ENCODE measurements at places on chromosomes 4 and X.

GRCh38 chr4:168451331-168451730 is 29.0 kb downstream of the DDX60L start:
- no peak for DNase-seq

GRCh38 chr4:138870737-138871554 is 144.6 kb upstream of the NOCT start:
- DNase-seq = peak; percentile 70

- no peak for DNase-seq
Measured at GRCh38 chr4:37893164-37893563, 2.3 kb downstream of the TBC1D1 start.

DNA sequence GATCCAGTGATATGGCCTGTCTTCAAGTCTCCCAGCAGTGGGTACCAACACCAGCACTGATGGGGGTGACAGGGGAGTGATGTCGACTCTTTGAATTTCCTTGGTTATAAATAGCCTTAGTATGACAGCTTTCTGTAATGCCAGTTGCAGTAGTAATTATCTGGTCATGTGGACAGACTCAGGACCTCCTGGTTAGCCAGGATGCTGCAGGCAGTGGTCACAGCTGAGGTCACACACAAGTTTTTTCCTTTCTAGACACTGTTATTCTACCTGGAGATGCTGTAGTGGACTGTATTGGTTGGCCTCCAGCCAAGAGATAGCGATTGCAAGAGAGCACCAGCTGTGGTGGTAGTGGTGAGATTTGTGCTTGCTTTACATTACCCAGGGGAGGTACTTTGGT is 63.6 kb downstream of the UPRT start:
- no peak for DNase-seq

- no peak for DNase-seq
Measured at GRCh38 chrX:151596282-151596681, 32.8 kb downstream of the PASD1 start.

GRCh38 chrX:23911126-23911835 is 3.5 kb downstream of the CXorf58 start:
- DNase-seq = no peak

DNA sequence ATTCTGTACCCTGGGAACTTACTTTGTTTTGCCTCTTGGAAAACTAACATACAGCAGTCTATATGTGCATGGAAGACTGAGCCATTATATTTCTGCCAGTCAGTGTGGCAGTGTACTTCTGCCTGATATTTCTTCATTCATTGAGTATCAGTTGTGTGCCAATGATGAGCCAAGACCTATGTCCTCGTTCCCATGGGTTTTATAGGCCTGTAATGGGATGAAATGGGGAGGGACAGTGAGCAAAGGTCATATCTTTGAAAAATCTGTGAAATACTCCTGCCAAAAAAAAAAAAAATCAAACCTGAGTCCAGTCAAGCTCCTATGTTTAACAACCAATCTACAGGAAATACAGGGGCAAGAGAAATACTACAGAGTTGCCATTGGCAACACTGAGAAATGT is 9.1 kb downstream of the NSD2 start:
- no peak for DNase-seq

GRCh38 chr4:88793475-88793874 is 95.8 kb upstream of the NAP1L5 start:
- no peak for DNase-seq

DNA sequence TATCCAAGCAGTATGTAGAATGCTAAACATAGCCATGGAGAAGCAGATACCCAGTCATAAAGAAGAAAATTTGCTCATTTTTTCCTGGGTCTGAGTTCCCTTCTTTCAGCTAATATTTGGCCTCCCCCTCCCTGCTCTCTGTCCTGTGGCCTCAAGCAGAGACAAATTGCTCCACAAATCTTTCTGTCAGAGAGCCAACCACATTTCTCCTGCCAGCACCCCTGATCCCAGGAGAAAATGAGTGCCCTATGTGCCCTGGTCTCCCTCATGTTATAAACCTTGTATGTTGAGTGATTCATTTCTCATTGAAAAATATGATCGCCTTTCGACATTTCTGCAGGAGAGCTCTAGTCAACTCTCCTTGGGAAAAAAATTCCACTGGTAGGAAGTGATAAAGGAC is 82.0 kb downstream of the TMEM156 start:
- no peak for DNase-seq

DNA sequence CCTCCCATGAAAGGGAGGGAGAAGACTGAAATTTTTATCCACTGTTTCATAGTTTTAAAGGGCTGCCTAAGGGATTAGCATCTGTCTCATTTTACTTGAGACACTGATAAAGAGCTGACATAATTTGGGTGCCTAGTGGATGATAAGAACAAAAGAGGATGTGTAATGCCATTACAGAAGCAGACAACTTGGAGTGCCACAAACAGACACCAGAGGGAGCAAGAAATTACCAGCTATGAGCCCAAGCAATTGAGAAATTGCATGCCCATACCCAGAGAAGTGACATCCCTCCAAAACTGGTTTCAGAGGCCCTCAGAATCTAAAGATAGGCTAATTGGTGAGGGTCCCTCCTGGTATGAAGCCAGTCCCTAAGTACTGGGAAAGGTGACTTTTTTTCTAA is 38.5 kb upstream of the POU3F4 start:
- DNase-seq = no peak

GRCh38 chr4:168528131-168528949 is 31.5 kb downstream of the PALLD start:
- DNase-seq = no peak

DNA sequence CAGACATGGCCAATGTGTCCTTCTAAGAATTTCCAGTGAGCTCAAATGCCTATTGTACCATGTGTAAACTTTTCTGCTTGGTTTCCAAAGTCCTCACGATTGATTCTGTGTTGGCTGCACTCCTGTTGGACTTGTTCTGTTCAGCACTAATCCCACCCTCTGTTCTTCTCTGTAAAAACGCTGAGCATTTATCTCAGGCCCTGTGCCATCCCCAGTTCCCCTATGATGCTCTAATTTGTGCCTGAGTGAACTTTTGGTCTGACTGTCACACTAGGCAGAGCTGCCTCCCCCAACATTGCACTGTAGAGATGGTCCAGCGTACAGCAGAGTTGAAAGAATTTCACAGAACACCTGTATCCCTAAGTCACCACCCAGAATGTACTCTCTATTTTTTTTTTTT is 76.1 kb upstream of the STS start:
- DNase-seq = no peak

DNA sequence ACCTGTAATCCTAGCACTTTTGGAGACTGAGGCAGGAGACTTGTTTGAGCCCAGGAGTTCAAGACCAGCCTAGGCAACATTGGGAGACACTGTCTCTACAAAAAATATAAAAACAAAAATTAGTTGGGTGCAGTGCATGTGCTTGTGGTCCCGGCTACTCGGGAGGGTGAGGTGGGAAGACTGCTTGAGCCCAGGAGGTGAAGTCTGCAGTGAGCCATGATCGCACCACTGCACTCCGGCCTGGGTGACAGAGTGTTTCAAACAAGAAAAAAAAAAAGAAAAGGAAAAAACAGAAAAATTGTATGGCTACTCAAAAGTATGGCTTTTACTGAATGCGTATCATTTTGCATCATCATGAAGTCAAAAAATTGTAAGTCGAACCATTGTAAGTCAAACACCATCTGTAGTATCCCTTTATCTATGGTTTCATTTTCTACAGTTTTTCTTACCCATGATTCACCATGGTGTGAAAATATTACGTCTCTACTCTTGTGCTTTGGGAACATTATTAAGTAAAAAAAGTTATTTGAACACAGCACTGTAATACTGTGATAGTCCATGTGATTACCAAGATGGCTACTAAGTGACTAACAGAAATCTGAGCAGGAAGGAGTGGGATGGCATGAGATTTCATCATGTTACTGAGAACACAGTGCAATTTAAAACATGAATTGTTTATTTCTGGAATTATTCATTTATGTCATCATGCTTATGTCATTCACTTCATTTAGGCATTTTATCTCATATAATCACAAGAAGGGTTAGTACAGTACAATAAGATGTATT is 26.5 kb upstream of the MANBA start:
- DNase-seq = no peak

DNA sequence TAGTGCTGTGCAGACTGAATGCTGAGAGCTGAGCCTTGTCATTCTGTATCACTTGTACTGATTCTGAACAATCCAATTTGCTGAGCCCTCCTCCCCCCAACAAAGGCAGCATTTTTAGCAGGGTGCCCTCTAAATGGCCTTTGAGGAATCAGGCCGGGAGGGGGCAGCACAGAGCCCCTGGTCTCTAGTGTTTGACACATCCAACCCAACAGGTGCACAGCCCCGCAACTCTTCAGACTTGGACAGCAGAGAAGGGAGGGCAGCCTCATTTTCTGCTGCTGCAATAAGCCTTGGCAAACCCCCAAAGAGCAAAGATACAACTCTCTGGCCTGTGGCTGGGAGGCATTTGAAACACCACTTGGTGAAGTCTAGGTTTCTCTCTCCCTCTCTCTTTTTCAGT is 3.4 kb downstream of the ATP1B4 start:
- DNase-seq = peak; percentile 8

DNA sequence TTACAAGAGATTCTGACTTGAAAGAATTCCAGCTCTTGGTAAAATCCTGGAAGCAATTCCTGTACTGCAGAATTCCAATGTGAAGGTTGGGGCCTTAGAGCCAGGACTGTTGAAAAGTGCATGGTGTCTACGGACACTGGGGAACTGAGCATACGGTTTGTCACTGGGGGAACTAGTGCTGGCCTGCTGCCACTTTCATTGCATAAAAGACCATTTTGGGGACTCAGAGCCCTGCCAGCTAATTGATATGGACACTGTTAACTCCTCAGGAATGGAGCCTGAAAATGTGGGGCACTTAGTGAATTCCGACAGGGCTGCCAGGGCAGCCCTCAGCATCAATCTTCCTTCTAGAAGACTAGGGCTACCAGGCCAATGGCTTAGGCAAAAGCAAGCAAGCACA is 55.9 kb downstream of the AMOT start:
- DNase-seq = no peak

GRCh38 chr4:167234316-167234881 is at the start of gene SPOCK3:
TSS of gene SPOCK3 (minus strand) at chr4:167234494.
- peak; percentile 52 for DNase-seq

DNA sequence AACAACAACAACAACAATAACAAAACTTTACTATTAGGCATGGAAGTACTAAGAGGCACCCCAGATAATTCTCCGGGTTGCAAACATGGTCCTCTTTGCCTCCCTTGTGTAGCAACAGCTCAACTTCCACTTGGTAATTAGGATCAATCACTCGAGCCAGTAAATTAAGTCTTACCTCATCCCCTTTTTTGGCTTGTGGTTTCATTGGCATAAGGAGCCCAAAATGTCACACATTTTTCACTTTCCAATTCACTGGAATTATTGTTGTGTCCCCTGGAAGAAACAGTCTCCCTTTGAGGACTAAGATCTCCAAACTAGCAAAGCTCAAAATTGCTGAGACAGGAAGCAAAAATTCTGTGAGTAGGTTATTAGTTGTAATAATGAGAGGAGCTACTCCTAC is 49.2 kb upstream of the HSD17B10 start:
- no peak for DNase-seq

- DNase-seq = no peak
Measured at GRCh38 chrX:23589496-23589895, 77.8 kb upstream of the PRDX4 start.

DNA sequence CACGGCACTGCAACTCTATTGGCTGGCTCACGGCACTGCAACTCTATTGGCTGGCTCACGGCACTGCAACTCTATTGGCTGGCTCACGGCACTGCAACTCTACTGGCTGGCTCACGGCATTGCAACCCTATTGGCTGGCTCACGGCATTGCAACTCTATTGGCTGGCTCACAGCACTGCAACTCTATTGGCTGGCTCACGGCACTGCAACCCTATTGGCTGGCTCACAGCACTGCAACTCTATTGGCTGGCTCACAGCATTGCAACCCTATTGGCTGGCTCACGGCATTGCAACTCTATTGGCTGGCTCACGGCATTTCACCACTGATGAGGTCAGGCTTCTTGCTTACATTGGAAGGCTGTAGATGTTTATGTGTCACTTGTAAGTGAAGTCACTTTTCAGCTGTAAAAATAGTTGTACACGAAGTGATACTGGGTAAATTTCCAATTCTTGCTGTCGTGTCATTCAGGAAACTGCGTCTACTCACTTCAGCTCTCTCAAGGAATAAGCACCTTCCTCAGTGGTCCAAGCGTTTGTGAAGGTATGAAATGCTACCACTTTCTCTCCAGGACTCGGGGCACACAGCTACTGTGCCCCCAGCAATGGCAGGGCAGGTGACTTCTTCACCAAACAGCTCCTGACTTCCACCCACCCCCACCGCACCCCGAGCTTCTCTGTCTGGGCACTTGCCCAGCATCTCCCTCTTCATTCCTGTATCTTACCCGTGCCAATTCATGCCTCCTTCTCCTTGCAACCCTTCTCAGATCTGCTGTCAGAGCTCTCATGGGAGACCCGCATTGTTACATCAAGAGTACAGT is 141.3 kb downstream of the AFAP1 start:
- DNase-seq = no peak

DNA sequence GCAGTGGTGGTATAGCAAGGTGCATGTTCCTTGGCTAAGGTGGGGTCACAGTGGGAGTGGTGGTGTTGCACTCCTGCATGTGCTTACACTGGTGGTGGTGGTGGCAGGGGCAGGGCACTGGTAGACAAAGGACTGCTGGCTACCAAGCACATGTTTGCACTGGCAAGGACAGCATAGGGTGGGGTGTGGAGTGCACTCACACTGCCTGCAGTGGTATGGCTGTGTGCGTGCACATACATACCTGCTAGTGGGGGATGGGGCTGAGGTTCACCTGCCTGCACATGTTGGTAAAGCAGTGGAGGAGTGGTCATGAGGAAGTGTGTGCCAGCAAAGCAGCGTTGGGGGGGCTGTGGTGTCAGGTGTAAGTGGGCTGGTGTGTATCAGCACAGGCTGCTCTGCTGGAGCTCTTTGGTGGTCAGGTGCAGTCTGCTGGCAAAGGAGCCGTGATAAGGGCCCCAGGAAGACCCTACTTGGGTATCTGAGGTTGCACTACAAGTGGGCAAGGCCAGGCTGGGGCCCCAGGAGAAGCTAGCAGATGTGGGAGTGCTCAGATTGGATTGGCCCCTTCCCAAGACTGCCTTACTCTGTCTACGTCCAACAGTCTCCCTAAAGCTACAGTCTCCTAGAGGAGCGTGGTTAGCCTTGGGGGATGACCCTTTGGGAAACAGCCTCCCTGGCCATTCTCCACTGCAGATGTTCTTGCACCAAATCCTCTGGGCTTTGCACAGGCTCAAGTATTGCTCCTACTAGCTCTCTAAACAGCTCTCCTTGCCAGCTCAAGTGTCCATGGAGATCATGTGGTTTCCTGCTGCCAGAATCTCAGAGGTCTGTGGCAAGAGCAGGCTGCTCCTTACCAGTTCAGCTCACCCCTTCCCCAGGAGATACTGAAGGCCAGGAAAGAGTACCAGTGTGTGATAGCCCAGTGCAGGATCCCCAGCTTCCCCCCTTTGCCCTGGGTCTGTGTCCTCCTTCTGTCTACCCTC is 486.3 kb upstream of the PABPC4L start:
- no peak for DNase-seq
